ENCODE measurements at places on chromosomes 12 and 14.

- DNase-seq, result no peak
These were observed 87.6 kb upstream of the GPHB5 start for GRCh38 chr14:63406333-63406732.

GRCh38 chr14:29937116-29937515 is 9.5 kb upstream of the PRKD1 start:
- no peak for DNase-seq

GRCh38 chr12:123801573-123802178 is 39.6 kb downstream of the DNAH10 start:
- DNase-seq, result peak; percentile 32

DNA sequence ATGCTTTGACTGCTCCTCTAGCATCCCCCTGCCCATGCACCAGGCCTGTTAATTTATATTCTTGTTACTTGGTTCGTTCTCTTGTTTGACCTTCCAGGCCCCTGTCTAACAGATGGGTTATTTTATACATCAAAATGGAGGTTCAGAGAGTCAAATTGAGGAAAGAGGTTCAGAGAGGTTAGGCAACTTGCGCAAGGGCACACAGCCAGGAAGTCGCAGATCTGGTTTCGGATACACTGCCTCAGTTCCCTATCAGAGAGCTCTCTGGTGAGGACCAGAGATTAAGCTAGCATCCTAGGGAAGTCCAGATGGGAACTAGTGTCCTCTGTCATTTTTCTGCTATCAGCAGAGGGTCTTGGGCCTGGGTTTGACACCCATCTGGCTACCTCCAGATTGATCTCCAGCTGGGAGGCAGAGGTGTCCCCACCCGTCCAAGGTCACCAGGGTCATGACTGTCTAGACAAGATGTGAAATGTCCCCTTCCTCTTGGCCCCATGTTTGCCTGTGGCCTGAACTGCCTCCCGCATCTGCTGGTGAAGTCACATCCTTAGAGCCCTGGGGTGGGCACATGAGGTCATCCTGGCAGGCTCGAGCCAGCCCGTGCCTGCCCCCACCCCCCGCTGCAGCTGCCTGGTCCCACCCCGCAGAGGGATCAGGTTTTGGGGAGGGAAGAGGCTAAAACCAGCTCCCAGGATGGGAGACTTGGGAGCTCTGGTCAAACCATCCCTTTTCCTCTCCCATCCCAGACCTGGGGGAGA is 84.3 kb upstream of the NCOR2 start:
- DNase-seq, result no peak

GRCh38 chr12:102480406-102480805 is at the start of gene IGF1:
IGF1 (minus strand) TSS chr12:102480563; CDS start chr12:102480381, 182 bp downstream.
- no peak for DNase-seq

GRCh38 chr12:10365696-10366405 is 24.0 kb downstream of the KLRK1 start:
- peak; percentile 37 for DNase-seq

DNA sequence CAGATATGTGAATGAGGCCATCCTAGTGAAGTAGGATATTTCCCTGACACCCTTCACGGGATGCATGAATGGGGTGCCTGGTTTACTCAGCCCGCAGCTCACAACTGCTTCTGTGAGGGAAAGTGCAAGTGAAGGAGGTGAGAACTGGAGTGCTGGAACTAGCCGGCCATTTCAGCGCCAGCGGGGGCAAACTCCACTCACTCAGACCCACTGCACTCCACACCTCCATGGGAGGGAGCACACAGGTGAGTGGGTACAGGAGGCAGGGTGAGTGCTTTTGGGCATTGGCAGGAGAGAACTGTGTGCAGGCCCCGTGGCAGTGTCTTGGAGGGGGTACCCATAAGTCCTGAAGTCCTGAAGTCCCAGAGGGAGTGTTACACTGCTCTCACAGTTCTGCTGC is 1008.4 kb downstream of the SLC6A15 start:
- DNase-seq, result no peak

- no peak for DNase-seq
These were observed 345.0 kb downstream of the CCDC91 start for GRCh38 chr12:28535216-28535615.

DNA sequence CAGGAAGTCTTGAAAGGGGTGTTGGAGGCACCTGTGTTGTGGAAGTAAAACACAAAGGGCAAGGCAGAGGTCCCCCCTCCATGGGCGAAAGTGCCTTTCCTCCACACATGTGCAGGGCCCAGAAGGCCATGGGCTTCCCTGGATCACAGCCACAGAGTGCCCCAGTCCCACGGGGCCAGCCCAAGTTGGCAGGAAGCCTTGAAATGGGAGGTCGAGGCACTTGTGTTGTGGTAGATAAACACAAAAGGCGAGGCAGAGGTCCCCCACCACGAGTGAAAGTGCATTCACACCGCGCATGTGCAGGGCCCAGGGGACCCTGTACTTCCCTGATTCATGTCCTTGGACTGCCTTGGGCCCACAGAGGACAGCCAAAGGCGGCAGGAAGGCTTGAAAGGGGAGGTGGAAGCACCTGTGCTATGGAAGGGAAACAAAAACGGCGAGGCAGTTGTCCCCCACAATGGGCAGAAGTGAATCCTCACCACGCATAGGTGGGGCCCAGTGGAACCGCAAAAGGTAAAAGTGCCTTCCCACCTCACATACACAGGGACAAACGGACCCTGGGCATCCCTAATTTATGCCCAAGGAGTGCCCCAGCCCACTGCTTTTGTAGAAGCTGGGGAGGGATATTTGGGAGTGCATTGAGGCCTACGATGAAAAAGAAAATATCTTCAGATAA is 585.4 kb downstream of the ALG10 start:
- DNase-seq, result no peak

- no peak for DNase-seq
These were observed 29.4 kb downstream of the CORO1C start for GRCh38 chr12:108701779-108702441.

DNA sequence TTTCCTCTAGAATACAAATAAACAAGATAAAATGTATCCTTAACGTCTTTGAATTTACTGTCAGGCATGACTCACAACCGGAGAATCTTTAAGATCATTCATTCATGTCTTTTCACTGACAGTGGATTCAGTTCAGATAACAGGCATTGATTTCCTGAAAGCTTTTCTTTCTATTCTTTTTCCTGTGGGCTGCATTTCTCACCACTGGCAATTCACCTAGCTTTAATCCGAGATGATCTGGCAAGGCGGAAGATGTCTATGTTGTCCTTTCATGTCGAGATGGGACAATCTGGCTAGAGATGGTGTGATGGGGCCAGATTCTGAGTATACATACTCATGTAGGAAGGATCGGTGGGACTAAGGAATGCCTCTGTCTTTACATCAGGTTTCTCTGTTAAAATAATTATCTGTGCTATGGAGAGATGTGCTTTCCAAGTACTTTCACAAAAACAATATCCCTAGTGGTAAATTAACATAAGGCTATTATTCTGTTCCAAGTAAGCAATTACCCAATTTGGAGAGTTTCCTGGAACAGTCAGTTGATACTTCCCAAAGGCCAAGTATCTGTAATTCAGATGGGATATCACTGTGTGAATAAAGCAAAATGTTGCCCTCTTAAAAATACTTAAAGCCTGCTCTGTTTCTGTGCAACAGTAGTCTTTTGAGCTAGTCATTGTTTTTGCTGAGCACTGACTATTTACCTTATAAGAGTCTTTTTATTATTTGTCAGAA is 17.8 kb downstream of the ACSS3 start:
- no peak for DNase-seq

DNA sequence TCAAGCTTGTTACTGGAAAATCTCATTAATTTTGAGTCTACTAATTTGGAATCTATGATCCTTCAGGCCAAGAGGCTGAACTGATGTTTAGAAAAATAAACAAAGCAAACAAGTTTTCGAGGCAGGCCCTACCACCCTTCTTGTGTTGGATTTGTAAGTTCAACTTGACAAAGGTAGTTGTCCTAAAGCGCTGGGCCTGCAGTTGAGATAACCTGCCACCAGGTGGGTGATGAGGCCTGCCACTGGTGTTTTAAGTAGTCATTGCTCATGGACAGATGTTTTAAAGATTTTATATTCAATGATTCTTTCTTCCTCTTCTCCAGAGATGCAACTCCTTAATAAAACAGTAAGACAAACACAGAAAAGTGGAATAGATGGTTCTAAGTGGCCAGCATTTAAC is 19.4 kb downstream of the ACVRL1 start:
- DNase-seq, result peak; percentile 64

DNA sequence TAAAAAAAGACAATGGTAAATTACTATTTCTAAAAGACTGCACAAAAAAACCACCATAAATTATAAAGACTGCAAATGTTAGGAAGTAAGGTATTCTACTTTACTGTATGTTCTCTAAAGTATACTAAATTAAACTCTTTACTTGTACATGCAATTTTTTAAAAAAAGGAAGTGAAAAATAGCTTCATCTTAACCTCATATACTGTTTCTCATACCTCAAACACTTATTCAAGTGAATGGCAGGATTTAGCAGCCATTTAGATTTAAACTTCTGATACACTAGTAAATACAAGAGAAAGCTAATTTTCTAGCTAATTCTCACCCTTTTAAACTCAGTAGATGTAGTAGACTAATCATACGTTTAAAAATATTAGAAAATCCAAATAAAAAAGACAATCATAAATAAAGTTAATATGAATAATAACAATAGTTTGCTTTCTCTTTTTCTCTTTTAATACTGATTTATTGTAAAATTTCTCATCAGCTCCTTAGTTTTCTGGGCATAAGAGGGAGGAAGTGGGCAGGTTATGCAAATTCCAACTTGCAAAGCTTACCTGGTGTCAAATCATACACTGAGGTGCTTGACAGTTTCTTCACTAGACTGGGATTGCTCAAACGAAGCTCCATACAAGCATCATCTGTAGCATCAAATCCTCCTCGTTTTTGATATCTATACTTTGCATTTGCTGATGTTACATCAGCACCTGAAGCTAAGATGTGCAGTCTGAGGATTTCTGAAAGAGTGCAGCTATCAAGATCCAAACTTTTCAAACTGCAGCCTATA is 71.0 kb upstream of the CFL2 start:
- no peak for DNase-seq

GRCh38 chr14:100025111-100025510 is 40.1 kb upstream of the EVL start:
- DNase-seq, result peak; percentile 11

DNA sequence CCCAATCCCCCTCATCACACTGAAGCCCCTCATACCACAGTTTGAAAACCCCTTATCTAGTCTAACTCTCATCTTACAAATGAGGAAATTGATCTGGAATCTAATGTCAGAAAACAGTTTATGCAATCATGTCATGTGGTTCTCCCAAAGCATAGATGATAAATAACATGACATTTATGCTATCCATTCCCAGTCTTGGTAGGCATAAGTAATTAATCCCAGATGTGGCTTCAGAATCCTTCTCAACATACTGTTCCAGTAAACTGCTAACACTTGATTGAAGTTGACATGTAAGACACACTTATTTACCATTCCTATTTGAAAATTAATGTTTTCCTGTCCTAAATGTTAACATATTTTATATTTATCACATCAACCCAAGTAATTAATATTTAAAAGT is 168.7 kb downstream of the GALC start:
- no peak for DNase-seq

DNA sequence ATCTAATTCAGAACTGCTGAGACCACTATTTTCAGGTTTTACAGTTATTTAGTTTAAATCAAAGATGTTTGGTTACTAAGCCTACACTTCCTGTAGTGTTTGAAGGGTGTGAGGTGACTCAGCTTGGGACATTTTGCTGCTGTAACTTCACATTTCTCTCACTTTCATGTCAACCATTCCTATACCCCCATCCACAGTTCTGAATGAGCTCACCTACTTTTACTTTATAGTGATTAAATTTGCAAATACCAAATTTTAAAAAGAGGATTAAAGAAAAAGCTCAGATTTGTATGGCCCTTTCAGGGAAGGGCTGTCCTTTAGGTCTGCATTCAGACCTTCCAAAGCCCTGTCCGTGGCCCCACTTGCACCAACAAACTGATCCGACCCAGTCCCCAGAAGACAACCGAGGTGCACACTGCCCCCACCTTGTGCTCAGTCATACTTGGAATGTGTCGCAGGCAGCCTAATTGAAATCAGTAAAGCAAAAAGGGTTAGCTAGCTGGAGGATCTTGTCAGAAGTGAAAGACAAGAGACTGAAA is 174.4 kb downstream of the MON2 start:
- no peak for DNase-seq

DNA sequence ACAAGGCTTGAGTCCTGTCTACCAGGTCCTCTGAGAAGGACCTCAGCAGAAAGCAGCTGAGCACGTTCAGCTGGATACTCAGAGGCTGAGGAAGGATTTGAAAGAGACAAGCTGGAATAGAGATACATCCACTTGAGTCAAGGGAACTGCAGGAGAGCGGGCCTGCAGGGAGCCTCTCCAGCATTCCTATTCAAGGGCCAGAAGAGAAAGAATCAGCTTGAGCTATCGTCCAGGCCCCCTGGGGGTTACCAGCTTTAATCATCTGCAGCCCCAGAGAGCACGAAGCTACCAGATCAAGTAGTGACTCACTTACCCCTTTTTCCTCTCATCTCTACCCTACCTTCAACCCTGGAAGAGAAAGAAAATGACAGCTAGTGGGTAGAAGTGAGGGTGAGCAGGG is 80.9 kb downstream of the NDUFA12 start:
- no peak for DNase-seq

DNA sequence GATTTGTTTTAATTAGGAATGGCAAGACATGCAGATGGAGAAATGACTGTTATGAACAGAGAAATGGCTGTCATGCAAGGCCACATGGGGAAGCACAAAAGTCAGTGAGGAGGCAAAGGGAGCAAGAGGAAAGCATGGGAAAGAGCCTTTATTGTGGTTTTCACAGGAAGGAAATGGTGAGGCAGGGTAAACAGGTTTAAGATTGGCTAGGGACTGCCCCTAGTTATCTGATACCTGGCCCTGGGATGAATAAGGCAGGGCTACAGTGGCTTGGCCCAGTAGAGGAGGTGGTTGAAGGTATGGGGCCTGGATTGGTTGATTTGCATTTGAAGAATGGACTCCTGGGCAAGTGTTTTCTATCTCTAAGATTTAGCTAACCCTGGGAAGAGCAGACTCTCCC is 168.7 kb upstream of the CNOT2 start:
- DNase-seq, result no peak

GRCh38 chr14:79175671-79176070 is 1005.5 kb downstream of the NRXN3 start:
- no peak for DNase-seq

DNA sequence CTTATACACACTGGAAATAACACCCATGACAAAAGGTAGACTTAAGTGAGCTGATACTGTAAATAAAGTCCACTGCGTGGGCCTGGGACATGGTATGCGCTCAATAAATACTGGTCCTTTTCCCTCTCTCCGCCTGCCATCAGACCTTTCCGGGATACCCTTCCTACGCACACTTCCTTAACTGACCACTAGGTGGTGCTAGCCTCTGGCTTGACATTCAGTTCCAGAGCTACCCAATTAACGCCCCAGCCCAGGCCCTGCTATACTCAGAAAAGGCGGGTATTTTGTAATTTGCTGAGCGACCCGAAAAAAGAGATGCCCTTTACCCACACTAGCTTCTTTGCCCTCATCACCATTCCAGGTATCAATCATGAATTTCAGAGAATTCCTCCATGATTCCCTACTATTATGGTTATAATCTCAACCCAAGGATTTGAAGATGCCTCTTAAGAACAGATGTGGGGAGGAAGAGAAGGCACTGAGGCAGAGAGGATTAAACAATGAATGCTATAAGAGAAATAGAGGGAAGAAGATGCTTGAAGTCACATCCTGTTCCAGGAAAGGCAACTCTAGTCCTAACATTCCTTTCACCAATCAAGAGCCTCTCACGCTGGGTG is 3.9 kb upstream of the LRP1 start:
- DNase-seq, result peak; percentile 87

GRCh38 chr14:74444866-74445265 is 18.9 kb upstream of the SYNDIG1L start:
- no peak for DNase-seq

Measured in LoVo (cell line).